ENCODE measurements at places on chromosomes 6 and 20.

- DNase-seq: peak; percentile 42
Observed at GRCh38 chr20:45080867-45081624, 19.9 kb downstream of the KCNS1 start.

DNA sequence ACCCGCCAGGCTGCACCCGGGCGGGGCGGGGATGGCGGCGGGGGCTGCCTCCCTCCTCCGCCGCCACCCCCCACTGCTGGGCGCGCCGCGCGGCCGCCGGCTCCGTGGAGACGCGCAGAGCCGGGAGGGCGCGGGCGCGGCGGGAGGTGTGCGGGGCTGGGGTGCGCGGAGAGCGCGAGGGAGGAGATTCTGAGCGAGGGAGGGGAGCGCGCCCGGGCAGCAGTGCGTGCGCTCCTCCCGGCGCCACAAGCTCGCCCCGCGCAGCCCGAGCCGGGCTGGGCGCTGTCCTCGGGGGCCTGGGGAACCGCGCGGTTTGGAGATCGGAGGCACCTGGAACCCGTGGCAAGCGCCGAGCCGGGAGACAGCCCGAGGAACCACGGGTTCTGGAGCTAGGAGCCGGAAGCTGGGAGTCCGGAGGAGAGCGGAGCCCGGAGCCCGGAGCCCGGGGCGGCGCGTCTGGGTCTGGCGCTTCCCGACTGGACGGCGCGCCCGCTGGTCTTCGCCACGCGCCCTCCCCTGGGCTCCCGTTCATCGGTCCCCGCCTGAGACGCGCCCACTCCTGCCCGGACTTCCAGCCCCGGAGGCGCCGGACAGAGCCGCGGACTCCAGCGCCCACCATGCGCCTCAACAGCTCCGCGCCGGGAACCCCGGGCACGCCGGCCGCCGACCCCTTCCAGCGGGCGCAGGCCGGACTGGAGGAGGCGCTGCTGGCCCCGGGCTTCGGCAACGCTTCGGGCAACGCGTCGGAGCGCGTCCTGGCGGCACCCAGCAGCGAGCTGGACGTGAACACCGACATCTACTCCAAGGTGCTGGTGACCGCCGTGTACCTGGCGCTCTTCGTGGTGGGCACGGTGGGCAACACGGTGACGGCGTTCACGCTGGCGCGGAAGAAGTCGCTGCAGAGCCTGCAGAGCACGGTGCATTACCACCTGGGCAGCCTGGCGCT is at the start of gene NTSR1:
Gene NTSR1 (plus strand): TSS at position 246 of the 946 bp plus-strand sequence. CDS start 372 bp downstream, at position 618.
- DNase-seq: peak; percentile 20

DNA sequence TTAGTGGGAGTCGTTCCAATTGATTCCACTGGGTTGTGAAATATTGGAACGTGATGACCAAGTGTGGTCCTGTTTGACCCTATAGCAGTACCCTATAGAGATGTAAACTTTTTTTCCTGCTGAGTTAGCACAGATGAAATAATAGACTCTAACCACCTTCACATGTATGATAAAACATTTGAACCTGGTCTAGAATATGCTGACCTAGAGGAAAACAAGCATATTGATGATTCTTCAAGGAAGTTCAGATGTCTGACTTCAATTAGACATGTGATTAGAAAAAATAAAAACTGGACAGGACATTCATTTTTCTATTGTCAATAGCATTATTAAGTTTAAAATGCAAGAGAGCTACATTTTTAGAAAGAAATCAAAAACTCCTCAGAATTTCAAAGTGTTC is 402.1 kb downstream of the ARHGAP18 start:
- no peak for DNase-seq

DNA sequence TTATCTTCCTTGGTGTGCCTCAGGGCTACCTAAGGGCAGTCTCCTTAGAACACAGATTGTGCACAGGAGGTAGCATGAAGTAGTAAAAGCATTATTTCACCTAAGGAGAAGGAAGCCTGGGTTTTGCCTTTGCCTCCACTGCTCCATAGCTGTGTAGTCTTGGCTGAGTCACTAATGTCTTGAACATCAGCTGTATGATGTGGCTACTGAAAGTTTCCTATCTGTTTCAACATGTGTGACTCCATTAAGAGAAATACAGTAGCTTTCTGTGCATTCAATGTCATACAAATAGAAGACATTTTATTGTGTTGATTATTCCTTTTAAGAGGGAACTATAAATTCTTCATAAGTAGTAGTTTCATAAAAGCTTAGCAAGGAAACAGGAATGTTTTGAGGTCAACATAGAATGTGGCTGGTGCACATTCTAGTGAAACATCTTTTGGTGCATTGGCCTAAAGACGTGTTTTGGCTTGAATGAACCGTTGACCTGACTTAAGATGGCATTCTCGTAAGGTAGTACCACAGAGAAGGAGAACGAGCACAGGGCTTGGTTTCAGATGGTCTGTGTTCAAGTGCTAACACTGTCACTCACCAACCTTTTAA is 70.6 kb downstream of the CTNNBL1 start:
- no peak for DNase-seq

- no peak for DNase-seq
Observed at GRCh38 chr6:116291701-116292396, 12.1 kb upstream of the TSPYL1 start.

GRCh38 chr6:145147559-145147958 is 587.8 kb downstream of the EPM2A start:
- DNase-seq: no peak

DNA sequence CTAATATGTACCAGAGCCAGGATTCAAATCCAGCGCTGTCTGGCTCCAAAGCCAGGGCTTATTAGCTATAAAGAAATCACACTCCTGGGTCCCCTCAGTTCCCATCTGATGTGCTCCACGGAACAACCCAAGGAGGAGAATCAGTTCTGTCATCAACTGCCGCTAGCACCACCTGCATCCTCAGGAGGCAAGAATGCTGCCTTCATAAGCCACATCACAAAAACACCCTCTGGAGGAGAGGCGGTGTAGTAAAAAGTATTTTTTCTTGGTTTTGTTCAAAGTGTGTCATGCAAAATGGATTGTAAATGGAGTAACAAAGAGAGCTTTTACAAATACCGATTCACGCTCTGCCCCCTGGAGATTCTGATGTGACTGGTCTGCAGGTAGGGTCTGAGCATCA is 57.1 kb downstream of the TNFRSF21 start:
- DNase-seq: no peak

GRCh38 chr6:168102315-168102985 is 23.4 kb upstream of the FRMD1 start:
- DNase-seq: no peak

DNA sequence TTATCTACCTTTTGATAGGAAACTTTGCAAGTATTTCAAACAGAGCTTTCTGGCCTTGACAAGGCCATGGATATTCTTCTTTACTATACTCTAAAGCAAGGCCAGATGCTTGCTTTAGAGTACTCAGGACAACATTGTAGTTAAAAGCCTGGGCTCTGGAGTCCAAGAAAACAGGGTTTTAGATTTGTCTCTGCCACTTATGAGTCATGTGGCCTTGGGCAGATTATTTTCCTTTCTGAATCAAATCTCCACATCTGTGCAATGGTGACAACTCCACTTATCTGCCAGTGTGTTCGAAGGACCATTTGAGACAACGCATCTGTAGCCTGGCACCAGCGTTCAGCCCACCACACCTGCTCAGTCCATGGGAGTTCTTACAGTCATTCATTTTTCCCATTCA is 265.9 kb upstream of the RIN2 start:
- DNase-seq: no peak

GRCh38 chr6:138537106-138537505 is 37.8 kb upstream of the NHSL1 start:
- DNase-seq: peak; percentile 56

Measured in lung microvascular endothelial cell (primary cell).